ENCODE measurements at places on chromosomes 5 and 9.

- no peak for DNase-seq
These were observed 56.5 kb downstream of the SLC27A6 start for GRCh38 chr5:129021744-129022143.

GRCh38 chr9:136312436-136312835 is 8.5 kb upstream of the CCDC187 start:
- no peak for DNase-seq

GRCh38 chr5:172276214-172276613 is 7.3 kb downstream of the UBTD2 start:
- no peak for DNase-seq

DNA sequence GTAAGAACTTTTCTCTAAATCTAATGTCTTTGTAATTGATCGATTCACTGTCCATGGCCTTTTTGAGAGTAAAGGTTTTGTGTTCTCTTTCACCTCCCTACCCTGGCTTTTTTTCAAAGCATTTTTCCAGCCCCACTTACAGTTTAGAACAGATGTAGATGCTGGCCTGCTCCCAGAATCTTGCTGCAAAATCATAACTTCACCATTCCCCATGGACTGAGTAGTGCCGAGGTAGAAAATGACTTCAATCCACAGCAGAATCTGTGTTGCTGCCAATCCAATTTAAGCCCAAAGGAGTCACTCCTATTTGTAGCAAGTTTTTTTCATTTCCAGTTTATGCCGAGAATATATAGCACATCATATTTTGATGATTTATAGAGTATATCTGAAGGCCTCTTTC is 46.5 kb upstream of the CEMIP2 start:
- no peak for DNase-seq

- DNase-seq: no peak
These were observed 26.3 kb downstream of the STC2 start for GRCh38 chr5:173301695-173302545.

DNA sequence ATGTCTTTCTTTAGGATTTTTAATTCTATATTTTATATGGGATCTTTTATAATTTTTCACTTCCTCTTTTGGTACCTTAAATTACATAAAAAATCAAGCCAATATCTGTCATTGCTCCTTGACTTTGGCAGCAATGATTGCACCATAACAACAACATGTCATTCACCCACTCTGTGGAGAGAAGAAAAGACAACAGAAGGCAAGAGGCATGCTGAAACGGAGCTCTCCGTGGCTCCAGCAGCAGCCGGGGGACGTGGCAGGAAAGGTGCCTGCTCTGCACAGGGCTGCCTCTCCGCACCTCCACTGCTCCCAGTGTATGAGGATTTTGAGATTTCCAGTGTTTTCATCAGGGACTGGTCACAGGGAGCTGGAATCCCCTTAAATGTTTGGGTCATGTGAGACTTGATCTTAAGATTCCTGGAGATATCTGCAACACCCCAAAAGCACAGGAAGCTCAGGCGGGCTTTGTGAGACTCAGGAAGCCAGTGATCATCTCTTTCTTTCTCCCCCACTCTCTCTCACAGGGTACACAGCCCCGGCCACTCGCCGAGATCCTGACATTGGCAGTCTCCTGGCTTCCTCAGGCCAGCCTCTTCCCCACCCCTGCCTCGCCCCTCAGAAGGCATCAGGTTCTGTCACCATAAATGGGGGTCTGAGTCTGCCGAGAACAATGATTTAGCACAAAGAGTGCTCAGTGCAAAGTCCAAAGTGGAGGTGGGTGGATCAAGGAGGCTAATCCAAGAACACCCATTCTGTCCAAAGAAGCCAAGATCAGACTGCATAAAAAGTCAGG is 74.6 kb downstream of the ACTL7B start:
- DNase-seq: no peak

- no peak for DNase-seq
These were observed 76.9 kb downstream of the SYK start for GRCh38 chr9:90878562-90878961.

DNA sequence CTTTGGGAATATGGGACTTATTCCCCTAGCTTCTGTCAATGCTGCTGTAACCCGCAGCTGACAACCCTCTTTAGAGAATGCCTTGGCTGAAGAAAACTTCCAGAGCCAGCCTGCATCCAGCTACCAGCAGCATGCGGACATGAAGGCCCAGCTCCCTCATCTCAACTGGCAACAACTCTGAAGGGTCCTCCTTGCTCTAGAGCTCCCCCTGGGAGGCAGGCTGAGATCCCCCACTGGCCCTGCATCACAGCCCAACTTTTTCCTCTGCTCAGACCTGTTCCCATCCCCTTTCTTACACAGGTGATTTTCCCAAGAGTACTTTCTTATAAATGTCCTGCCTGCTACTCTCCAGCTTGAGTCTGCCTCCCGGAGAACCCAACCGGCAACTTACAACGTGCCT is 18.7 kb upstream of the WNT8A start:
- no peak for DNase-seq

- DNase-seq: no peak
These were observed at the start of gene NRARP for GRCh38 chr9:137302118-137302448. Gene NRARP (minus strand): TSS chr9:137302271. CDS start chr9:137301928, 343 bp downstream.

GRCh38 chr5:150612405-150612804 is 28.1 kb upstream of the SYNPO start:
- no peak for DNase-seq

DNA sequence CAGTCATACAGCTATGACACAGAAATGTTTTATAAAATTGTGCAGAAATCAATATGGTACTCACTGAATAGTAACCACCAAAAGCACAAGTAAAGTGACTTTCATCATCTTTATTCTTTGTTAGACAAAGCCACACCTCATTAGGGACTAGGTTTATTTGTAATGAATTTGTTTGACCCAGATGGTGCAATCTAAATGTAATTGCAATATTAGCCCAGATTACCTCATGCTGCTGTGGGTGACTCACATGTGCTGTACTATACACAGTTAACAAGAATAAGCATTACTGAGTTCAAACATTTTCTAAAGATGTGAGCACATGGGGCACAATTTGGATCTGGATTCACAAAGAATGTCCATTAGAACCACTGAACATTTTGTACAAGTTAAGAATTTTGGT is 759.3 kb upstream of the TYRP1 start:
- DNase-seq: no peak

GRCh38 chr9:22622815-22623214 is 176.2 kb downstream of the DMRTA1 start:
- DNase-seq: no peak

DNA sequence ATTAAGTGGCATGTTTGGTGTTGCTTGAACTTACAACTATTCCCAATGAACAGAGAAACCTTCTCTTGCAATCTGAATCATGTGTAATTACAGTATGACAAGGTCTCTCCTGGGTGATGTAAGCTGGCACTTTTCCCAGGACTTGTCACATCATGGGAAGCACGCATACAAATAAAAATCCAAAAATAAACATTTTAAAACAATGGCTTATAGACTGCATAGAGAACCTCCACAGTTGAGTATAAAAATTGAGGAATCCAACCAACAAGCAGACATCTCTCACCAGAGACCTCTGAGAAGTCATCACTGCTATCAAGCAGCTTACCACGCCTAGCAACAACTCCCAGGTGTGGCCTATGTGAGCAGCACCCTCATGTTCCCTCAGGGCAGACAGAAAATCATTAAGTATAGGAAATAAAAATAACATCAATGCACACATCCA is 3.9 kb downstream of the MLLT3 start:
- DNase-seq: no peak

GRCh38 chr5:83844449-83845068 is 123.9 kb upstream of the HAPLN1 start:
- no peak for DNase-seq

DNA sequence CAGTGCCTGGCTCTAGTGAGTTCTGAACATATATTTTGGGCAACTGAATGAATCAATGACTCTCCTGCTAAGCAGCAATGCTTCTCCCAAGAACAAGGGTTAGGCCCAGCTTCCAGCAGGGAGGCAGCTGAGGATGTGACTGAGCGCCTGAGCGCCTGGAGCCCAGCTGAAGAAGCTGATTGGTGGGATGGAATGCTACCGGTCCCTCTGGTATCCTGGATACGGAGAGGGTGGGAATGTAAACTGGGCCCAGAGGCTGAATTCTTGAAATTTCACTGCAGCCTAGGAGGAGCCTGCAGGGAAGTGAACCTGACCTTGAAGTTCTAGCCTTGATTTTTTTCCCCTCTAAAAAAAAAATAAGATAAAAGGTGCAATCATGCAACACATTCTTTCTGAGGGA is 43.2 kb downstream of the WWC1 start:
- DNase-seq: peak; percentile 80

DNA sequence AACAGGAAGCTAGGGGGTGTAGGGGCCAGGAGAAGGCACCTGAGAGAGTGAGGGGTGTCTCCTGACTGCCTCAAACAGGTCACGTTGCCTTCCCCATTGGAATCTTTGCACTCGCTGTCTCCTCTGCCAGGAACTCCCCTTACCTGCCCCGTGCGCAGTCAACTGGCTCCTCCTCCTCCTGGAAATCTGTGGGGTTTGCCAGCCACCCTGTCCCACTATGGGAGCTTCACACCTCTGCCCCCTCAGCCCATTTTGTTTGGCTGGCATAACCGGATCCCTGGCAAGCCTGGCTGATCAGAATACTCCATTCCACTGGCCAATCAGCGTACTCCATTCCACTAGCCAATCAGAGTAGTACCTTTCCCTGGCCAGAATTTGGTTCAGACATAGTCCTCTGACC is 10.4 kb upstream of the SLC34A1 start:
- no peak for DNase-seq

- DNase-seq: no peak
These were observed 17.4 kb downstream of the ZBTB43 start for GRCh38 chr9:126822278-126822677.

- DNase-seq: no peak
These were observed 295.5 kb upstream of the MSX2 start for GRCh38 chr5:174428895-174429294.

DNA sequence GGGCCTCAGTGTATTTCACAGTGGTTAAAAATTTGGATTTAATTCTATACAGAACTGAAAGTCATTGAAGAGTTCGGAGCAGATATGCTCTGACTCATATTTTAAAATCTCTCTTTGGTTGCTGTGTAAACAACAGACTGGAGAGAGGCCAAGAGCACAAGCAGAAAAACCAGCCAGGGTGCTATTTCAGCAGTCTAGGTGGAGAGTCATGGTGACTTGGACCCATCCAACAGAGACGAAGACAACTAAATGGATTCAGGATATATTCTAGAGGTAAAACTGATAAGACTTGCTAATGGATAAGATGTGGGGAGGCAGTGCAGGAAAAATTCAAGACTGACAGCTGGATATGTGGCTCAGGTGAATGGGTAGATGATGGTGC is 168.9 kb downstream of the MAPKAP1 start:
- no peak for DNase-seq

GRCh38 chr5:96348536-96348935 is 84.5 kb downstream of the PCSK1 start:
- DNase-seq: no peak

DNA sequence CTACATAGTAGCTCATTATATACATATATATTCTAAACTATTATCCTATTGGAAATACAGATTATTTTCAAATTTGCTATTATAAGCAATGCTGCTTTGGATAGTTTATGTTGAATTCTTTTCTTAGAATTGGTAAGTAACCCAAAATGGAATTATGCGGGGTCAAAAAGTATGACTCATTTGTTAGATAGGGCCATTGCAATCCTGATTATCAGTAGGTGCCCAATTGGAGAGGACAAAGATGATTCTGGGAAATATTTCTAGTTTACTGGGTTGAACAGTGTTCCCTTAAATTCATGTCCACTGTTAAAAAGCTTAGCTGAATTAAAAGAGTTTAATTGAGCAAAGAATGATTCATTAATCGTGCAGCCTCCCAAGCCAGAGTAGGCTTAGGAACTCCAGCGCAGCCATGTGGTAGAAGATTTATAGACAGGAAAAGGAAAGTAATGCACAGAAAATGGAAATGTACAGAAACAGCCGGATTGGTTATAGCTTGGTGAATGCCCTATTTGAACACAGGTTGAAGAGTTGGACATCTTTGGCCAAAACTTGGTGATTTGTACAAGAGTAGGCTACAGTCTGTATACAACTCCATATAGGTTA is 81.8 kb downstream of the GDNF start:
- DNase-seq: no peak

- no peak for DNase-seq
These were observed 468.9 kb downstream of the ACTL7B start for GRCh38 chr9:108386859-108387384.

DNA sequence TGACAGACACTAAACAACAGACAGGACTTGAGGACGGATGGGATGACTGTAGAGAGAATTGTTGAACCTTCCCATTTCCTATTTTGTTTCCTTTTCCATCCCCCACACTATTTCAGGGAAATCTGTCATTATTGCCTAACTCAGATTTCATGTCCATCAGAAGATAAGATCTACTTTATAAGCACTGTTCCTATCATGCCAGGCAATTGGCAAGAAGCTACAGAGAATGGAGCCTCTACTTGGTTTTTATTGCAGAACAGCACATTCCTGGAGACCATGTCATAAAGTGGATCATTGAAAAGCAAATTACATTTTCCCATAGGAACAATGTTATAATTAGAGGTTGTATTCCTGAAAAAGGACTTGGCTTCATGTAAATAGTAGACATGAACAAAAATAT is 173.7 kb upstream of the KIF2A start:
- no peak for DNase-seq

DNA sequence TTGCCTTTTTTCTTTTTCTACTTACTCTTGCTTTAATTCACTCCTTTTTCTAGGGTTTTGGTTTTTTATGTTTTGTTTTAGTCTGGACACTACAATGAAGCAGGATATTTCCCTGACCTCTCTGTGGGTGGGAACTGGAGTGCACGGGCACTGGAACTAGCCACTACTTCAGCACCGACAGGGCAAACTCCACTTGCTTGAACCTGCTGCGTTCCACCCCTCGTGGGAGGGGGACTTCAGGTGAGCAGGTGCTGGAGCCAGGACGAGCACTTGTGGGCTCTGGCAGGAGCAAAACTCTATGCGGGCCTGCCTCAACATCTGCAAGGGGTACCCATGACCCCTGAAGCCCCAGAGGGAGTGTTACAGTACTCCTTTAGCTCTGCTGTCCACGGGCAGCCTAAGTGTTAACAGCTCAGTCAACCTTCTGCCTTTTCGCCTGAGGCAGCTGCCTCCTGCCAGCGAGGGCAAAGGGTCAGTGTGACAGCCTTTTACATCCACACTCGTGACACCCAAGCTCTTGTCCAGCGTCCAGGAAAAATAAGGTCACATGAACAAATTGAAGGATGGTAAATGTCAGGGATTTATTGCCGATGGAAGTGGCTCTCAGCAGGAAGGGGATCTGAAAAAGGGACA is 144.1 kb upstream of the NFIL3 start:
- no peak for DNase-seq

DNA sequence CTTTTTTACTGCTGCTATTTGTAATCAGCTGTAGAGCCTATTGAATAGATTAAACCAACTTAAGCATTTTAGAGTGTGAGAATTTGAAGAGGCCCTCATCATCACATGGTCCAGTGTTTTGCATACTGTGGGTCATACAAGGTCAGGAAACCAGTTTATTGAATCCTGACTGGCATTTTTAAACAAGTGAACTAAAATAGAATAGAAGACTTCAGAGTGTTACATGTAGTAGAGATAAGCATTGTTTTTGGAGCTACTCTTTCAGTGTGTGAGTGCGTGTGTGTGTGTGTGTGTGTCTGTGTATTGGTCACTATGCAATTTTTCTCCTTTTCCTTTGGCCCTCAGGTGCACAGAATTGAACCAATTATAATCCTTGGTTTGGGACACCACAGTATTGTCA is 114.4 kb downstream of the SLC28A3 start:
- DNase-seq: no peak

- DNase-seq: no peak
These were observed 149.6 kb upstream of the ATP10B start for GRCh38 chr5:161001604-161002003.

All from renal cortex interstitium (tissue), 15 donors.